GM10248 (cell line): ENCODE measurements at places on chromosomes 16 and 17.

DNA sequence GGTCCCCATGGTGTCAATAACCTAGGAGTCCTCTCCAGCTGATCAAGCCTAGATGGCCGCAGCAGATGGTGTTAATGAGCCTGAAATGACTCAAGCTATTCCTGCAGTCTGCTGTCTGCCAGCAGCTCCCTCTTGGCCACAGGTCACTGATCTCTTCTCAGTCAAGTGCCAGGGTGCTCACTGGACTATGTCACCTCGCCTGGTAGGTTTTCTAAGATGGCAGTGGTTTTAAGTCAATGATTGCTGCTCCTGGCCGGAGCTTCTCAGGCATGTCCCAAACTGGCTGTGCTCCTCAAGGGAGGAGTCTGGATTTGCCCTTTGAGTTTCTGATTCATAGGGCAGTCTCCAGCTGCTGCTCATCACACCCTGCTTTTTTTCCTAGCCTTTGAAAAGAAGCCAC lies 58.6 kb upstream of the SHISA6 start:
- no peak for DNase-seq

DNA sequence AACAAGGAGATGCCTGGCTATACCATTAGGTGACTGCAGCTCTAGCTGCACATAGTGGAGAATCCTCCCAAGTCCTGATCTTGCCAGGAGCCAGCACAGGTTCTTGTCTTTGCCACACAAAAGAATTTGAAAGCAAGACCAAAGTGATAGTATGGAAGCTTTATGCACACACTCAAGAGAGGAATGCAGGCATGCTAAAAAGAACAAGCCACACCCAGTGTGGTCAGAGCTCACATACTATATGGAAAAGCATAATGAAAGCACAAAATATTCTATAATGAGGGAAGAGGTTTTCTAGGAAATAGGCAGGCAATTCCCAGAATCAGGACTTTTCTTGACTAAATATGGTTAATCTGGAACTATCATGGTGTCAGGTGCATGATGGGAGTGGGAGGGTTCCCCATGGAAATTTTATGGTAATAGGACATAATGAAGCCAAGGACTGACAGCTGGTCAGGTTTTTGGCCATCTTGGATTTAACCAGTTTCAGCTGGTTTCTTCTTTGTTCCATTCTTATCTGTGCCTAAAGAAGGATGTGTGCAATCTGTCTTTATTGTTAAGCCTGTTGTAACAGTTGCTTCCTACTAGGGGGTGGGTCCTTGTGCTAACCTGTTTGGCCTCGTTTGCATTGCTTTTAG lies 171.6 kb downstream of the ZNF18 start:
- no peak for DNase-seq

DNA sequence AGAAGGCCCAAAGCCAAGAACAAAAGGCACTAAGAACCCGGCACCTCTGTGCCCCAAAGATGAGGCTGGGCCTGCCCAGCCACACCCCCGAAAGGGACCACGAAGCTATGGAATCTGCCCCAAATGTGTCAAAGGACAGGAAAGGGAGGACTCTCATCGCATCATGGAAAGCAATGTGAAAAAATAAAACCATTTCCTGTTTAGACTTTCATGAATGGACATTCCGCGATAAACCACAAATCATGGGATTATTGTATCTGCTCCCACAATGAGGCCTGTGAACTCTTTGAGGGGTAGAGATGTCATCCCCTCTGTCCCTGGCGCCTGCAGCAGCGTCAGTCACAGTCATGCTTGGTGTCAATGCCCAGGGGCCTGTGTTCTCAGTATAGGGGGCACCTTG lies 135.0 kb downstream of the COPRS start:
- DNase-seq = no peak

DNA sequence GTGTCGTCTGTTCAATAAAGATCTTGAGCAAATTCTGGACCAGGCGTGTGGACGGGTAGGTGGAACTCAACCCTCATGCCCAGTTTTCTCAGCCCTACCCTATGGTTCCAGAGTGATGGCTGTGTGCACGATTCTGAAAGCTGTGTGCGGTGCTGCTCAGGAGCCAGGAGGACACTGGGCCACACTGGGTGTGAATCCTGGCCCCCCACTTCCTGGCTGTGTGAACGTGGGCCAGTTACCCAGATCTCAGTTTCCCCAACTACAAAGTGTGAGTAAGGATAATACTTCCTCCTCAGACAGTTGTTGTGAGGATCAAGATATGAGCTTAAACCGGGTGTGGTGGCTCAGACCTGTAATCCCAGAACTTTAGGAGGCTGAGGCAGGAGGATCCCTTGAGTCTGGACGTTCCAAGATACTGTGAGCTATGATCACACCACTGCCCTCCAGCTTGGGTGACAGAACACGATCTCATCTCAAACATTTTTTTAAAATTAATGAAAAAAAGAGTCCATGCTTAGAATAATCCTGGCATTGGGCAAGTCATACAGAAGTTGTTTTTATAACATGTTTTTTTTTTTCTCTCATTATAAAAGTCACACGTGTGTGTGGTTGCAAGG lies 14.7 kb upstream of the MPRIP start:
- no peak for DNase-seq

DNA sequence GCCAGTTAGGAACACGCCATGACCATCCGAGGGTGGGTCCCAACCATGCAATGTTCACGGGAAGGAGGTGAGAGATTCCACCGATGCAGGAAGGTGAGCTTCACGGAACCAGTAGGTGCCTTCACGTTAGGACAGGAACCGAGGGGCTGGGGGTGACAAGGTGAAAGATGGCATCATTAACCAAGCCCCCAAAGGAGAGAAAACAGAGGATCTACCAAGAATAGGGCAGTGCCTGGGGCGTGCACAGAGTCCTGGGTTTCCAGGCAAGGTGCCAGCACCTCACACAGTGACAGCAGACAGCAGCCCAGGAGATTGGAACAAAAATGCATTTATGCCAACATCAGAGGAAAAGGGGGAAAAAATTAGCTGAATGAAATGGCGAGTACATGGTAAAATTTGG lies 137.9 kb downstream of the GSG1L start:
- DNase-seq = no peak

- no peak for DNase-seq
Measured at GRCh38 chr17:79623786-79624717, 13.2 kb upstream of the RBFOX3 start.

DNA sequence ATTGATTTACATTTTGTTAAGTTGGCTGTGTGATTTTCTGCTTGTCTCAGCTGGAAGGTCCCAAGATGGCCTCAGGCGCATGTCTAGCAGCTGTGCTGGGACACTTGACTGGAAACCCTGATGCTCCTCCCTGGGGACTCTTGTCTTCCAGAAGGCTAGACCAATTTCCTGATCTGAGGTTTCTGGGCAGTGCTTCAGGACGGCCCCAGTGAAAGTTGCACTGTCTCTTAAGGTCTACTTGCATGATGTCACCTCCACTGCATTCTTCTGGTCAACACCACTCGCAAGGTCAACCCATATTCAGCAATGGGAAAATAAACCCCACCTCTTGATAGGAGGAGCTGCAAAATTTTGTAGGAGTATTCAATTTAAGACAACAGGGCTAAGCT lies 116.0 kb downstream of the SALL1 start:
- no peak for DNase-seq

DNA sequence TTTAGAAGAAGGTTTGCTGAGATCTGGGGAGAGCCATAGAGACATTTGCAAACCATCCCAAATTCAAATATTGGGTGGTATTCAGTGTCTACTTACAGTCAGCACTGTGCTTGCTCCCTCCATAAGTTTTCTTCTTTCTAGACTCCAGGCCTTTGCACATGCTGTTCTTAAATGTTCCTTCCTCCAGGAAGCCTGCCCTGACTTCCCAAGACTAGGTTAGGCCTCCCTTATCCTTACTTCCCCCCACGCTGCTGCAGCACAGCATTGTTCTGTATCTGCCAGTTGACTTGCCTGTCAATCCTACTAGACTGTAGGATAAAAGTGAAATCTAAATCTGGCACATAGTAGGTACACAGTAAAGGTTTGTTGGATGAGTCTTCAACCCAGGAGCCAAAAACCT lies 53.4 kb downstream of the ASIC2 start:
- DNase-seq = no peak

DNA sequence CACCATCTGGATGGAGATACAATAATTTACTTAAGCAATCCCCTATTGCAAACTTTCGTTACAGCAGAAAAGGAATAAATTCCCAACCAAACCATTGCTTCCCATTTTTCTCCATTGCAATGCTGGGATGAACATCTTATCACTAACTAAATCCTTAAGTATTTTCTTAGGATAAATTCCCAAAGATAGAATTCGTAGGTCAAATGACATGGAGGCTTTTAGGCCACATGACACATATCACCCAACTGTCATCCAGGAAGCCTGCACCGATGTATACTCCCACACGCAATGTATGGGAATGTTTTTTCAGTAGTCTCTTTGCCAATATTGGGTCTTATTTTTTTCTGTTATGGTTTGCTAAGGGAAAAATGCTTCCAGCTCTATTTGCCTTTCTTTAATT lies 1.6 kb upstream of the TLCD2 start:
- DNase-seq = no peak

- peak; percentile 45 for DNase-seq
Measured at GRCh38 chr16:55035029-55035428, 104.4 kb downstream of the IRX5 start.

- DNase-seq = no peak
Measured at GRCh38 chr17:565521-565920, 149.1 kb downstream of the VPS53 start.

- DNase-seq = no peak
Measured at GRCh38 chr17:17526369-17526768, 30.2 kb upstream of the RASD1 start.

GRCh38 chr17:38448208-38448771 lies 20.0 kb downstream of the ARHGAP23 start:
- DNase-seq = no peak

GRCh38 chr17:57463103-57463885 lies 207.0 kb downstream of the MSI2 start:
- peak; percentile 94 for DNase-seq

- no peak for DNase-seq
Measured at GRCh38 chr17:82096709-82097183, 1.3 kb downstream of the FASN start.

DNA sequence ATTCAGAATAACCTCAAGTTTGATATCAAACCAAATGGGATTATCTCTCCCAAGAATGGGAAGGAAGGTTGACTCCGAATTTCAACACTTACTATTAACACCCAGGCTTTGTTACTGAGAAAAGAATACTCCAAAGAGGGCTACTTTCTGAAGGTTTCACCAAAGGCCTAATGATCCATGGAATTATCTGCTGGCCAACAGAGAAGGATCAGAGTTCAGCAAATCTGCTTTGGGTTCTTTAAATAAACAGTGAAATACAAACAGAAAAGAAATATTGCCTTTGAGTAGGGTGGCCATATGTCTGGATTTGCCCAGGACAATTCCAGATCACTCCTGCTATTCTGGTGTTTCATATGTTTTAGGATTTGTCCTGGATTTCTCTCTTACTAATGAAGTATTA lies 564.5 kb upstream of the PSMD7 start:
- DNase-seq = no peak

DNA sequence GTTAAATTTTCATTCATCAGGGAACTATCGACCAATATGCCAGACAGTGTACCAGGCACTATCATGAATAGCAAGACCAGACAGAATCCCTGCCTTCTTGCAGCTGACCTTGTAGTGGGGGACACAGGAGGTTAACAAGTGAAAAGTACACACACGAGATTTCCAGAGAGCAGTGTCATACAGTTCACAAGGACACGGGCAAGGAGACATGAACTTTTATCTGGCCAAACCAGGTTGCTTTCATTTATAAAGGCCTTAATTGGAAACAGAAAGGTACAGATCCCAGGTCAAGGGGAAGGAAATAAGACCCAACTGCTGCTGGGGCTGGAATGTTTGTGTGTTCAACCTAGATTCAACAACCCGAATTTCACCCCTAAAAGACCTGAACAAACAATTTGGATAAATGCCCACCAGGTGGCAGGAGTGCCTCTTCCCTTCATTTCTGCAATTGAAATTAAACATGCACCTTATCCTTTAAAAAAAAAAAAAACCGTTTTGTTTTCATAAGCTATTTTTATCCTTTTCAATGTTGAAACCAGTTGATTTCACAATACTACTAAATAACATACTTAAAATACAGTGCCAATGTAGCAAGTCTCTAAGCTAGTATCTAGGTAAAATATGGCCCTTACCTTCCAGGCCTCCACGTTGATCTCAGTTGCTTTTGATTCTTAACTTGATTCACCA lies 65.9 kb downstream of the EMP2 start:
- peak; percentile 54 for DNase-seq

- no peak for DNase-seq
Measured at GRCh38 chr17:48484256-48484655, 46.6 kb downstream of the HOXB1 start.

DNA sequence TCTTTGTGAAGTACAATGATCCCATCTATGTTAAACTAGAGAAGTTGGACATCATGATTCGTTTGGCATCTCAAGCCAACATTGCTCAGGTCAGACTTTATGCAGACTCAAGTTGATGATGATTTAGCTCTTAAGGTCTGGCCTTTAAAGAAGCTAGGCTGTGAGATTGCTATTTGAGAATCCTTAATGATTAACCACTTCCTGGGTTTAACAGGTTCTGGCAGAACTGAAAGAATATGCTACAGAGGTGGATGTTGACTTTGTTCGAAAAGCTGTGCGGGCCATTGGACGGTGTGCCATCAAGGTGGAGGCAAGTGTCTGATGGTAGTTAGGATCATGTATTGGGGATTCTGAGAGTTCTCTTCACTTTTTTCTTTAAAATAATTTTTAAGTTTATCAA lies 40.3 kb downstream of the AP2B1 start:
- no peak for DNase-seq

- DNase-seq = no peak
Measured at GRCh38 chr16:84629580-84629979, 11.7 kb upstream of the COTL1 start.

- no peak for DNase-seq
Measured at GRCh38 chr17:80214012-80214877, 5.9 kb downstream of the SGSH start.

DNA sequence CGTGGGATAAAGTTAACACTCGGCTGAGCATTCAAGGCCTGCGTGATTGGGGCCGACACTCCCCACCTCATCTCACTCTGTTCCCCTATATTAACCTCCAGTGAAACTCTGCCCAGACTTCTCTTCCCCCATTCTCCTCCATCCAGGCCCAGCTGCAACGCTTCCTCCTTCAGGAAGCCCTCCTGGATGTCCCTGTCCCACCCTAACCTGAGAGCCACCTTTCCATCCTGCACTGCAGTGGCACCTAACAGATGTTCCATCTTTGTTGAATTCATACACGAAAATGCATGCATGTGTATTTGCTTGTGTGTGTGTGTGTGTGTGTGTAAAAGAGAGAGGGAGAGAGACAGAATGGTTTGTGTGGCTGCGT lies 32.6 kb upstream of the SBK1 start:
- DNase-seq = no peak

DNA sequence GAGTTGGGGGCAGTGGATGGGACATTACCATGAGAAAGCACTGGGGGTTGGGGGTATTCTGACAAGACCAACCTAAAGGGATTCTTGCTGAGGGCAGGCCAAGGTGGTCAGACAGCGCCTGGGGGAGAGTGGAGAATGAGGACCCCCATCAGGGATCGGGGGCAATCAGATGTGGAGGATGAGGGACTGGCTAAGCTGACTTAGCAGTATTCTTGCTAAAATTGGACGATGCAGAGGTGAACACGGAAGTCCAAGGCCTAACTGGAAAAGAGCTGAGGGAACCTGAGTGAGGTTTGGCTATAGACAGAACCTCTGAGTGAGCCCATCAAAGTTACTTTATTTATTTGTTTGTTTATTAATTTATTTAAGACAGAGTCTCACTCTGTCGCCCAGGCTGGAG lies 9.2 kb downstream of the QPRT start:
- DNase-seq = no peak
